Left kidney (tissue), 8 donors: ENCODE measurements at places on chromosomes 13 and 19.

DNA sequence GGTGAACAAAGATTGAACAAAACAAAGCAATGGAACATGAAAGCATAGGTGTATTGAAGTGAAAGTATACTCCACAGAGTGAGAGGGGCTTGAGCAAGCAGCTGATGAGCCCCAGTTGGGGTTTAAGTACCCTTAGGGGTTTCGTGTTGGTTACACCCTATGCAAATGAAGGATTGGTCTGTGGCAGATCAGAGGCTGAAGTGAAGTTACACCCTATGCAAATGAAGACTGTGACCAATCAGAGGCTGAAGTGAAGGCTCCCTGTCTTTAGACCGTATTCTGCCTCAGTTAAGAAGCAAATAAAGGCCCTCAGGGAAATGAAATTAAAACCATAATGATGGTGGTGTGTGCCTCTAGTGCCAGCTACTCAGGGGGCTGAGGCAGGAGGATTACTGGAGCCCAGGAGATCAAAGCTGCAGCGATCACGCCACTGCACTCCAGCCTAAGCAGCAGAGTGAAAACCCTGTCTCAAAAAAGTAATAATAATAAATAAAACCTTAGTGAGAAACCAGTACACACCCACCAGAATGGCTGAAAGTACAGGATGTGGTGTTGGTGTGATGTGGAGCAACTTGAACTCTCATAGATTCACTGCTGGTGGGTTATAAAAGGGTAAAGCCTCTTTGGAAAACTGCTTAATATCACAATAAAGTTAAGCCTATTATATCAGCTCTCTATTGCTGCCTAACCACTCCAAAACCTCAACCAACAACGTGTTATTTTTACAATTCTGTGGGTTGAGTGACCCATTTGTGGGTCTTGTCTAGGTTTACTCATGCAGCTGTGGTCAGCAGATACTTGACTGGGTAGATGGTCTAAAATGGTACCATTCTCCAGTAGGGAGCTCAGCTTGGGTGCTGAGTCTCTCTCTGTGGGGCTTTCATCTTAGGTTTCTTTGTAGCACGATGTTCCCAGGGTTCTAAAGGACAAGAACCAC is 12.8 kb upstream of the UPF3A start:
- no peak for DNase-seq

GRCh38 chr19:31220540-31220939 is 128.7 kb downstream of the TSHZ3 start:
- no peak for DNase-seq

- DNase-seq = no peak
Observed at GRCh38 chr13:25463496-25463895, 91.7 kb downstream of the ATP8A2 start.

DNA sequence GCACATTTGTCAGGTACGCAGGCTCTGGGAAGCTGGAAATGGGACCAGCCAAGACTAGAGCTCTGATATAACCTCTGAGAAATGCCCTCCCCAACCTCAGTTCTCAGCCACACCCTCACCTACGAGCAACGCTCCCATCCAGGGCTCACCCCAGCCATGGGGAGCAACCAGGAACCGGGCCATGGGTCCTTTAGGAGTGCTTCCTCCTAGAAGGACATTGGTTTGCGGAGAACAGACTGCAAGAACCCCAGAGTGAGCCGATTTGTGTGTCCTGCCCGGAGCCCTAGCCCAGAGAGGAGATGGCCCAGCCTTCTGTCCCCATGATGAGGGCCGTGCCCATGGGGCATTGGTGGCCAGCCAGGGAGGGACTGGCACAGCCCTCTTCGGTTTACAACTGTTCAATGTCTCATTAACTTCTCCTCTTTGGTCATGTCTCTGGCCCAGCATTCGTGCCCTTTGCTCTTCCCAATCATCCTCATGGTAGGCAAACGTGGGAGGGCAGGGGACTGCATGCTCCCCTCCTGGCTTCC is 32.9 kb upstream of the IGSF23 start:
- DNase-seq = no peak

- DNase-seq = no peak
Observed at GRCh38 chr19:14411161-14411937, 7.8 kb downstream of the DDX39A start.

- DNase-seq = no peak
Observed at GRCh38 chr19:15244808-15245207, 12.6 kb upstream of the EPHX3 start.

GRCh38 chr13:32840989-32841713 is 175.1 kb upstream of the KL start:
- DNase-seq = no peak

GRCh38 chr13:94178625-94179244 is 300.7 kb downstream of the DCT start:
- DNase-seq = no peak

GRCh38 chr13:53137779-53138178 is 109.2 kb downstream of the OLFM4 start:
- DNase-seq = no peak

DNA sequence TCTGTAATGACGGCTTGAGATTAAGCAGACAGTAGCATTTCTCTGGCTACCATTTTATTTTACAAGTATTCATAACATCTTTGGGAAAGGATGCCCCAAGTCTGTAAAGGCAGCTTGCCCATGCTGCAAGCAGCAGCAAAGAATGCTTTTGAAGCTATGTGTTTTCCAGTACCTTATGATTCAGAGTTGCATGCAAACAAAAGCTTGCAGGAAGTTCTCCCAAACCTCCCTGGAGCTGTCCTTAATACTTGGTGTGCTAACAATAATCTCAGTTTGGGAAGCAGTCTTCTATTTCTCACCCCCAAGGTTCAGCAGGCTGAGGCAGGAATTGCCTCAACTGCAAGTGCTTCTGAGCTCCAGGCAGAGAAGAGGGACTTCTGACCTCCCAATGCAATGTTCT is 60.8 kb downstream of the CCNA1 start:
- no peak for DNase-seq

DNA sequence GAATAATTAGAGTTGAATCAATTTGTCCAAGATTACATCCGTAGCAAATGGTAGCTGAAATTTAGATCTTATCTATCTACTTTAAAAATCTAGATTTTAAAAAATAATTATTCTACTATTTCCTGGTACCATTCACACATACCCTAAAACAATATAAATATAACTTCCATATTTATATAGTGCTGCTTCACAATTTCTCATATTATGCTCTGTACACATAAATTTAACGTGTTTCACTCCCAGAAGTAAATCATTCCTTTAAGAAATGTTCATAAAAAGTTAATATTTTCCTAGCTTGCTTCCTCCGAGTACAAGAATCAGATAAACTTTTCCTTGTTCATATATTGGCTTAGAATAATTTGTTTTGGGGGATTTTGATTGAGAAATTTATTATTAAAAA is 857.0 kb upstream of the SPRY2 start:
- DNase-seq = no peak

- DNase-seq = no peak
Observed at GRCh38 chr19:53389571-53389970, 5.4 kb upstream of the ZNF765 start.

DNA sequence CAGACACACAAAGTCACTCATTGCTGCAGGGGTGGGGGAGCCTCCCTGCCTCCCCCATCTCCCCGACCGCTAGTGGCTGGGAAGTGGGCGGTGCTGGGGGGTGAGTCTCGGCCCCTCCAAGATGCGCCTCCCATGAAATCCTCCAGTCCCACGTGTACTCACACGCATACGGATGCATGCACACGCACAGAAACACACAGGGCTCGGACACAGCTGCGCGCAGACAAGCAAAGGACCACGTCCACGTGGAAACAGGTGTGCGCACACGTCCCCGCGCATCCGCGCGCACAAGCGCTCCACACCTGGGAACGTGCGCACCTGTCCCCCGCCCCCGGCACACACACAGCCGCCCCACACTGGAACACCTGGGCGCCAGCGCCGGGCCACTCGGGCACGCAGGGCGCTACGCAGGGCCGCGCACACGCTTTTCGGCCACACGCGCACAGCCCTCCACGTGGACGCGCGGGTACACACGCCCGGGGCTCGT is 687 bp downstream of the MATK start:
- DNase-seq = no peak

- no peak for DNase-seq
Observed at GRCh38 chr13:89270736-89271135, 1599.6 kb downstream of the SLITRK5 start.

GRCh38 chr13:41389580-41389979 is 67.8 kb upstream of the RGCC start:
- no peak for DNase-seq

- no peak for DNase-seq
Observed at GRCh38 chr13:111792956-111793355, 274.0 kb upstream of the SOX1 start.

- no peak for DNase-seq
Observed at GRCh38 chr19:383040-383439, 25.9 kb downstream of the C2CD4C start.

DNA sequence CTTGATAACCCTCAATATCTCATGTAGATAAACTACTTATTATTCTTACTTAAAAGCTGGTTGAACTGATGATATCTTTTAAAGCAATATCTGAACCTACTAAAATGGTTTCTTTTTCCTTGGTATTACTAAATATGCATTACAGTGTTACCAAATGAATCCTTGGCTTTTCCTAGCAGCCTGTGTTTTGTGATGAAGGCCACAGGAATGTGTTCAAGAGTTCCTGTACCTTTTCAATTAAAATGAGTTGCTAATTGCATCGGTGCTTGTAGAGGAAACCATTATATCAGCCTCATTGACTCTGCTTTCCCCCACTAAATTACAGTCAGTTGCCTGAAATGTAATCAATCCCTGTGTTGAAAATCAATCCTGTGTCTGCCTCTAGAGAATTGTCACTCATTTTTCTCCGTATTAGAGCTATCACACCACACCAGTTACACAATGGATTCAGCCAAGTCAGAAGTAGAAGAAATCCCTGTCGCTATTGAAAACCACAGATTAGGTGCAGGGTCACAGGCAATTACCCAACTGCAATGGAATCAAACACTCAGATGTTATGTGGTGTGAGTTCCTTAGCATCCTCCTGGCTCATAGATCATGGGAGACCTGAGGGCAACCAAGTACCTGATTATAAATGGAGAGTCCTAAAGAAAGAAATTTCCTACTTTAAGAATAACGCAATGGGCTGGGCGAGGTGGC is 13.3 kb downstream of the FAM216B start:
- no peak for DNase-seq

DNA sequence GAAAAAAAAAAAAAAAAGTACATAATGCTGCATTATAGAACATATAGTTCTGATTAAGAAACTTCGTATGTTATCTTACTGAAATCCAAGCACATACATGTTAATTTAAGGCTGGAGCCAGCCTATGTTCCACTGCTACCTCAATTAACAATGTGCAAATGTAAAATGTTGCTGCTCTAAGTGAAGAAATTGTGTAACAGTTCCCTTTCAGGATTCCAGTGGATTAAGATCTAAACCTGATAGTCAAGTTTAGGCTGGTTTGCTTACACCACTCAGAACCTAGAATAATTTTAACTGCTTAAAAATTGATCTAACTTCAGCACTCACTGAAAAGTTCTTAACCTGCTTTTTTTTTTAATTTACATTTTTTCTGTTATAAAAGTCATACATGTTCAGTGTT is 4.2 kb downstream of the VPS36 start:
- DNase-seq = no peak

DNA sequence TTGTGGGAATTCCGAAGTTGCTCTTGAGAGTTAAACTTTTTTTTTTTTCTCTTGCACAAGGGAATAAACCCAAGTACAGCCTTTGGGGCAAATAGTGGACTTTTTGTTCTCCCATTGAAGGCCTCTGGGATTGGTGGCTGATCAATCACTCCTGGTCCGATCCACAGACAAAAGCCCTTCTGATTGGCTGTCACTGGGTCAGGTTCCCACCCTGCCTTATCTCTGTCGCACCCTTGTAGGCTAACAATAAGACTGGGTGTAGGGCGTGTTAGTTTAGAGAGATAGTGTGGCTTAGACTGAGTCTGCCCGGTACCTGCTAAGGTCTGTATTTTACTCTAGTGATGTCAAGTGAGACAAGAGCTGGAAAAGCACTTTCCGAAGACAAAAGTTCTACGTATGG is 380.8 kb downstream of the NDFIP2 start:
- no peak for DNase-seq

GRCh38 chr19:10158071-10158470 is 36.7 kb downstream of the DNMT1 start:
- DNase-seq = no peak

- DNase-seq = no peak
Observed at GRCh38 chr19:46448601-46449000, 19.9 kb upstream of the PNMA8C start.

DNA sequence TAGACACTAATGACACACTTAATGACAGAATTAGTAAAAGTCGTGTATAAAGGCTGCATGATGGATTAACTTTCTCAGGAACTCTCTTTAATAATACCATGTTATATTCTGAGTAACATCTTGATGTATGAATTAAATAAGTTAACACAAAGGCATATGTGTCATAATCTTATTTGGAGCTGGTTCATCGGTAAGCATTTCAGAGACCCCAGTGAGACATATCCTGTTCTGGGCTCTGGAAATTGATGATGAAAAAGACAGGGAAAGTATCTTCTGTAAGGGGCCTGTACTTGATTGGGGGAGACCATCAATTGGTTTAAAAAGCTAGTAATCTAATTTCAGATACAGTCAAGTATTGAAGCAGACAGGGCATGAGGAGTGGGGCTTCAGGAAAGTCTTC is 547.9 kb downstream of the GPC6 start:
- DNase-seq = no peak

DNA sequence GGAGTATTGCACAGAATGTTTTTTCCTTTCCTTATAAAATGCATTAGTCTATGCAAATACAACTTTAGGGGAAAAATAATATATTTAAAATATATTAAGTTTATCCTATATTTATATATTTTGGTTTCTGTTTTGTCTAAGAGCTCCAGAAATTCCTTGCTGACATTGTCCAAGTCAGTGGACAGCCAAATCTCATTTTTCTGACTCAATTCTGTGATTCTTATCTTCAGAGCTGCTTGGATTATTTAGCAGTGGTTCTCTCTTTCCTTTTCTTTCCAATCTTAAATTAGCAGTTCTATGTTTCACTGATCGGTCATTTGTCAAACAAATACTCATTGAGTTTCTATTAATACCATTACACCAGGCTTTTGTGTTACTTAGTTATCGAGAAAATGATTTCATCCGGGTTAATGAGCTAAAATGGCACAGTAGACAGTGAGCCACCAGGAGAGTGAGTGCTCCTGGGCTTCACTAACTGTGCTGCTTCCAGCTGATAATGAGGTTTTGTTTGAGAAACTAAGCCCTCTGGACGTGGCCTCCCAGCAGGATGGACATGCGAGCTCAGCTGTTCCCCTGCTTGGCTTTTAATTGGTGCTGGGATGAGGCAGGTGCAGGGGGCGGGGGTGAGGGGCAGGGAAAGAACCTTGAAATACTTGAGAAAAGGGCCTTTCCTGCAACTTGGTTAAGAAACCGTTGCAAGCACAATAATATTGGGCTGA is 44.0 kb downstream of the ATP11A start:
- no peak for DNase-seq

GRCh38 chr13:40016953-40017660 is 361.6 kb downstream of the COG6 start:
- no peak for DNase-seq

DNA sequence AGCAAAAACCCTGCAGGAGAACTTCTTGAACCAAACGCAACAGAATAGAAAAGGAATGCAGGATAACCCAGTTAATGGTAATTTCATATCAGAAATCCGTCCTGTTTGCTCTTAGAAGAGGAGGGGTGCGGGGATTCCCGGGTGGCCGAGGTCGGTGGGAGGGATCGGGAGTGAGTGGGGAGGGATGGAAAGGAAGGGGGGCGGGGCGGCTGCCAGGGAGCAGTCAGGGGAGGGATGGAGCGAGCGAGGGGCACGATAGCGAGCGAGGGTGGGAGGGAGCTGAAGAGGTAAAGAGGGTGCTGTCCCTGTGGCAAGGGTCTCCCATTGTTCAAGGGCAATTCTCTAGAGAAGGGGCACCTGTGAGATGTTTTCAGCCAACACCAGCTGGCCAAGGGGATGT is 26.5 kb downstream of the CD177 start:
- DNase-seq = no peak
